GM23248 (cell line): ENCODE measurements at places on chromosomes 16 and 17. TPM values are rescaled to one million over a fixed set of nuclear protein-coding genes. Genes with fewer than 3 reads are reported as not detected.
A peak's percentile ranks its signal among the peaks of the same experiment; 100 is the strongest.

Gene DRC7
- total RNA-seq, result not detected in 2 replicates

DNA sequence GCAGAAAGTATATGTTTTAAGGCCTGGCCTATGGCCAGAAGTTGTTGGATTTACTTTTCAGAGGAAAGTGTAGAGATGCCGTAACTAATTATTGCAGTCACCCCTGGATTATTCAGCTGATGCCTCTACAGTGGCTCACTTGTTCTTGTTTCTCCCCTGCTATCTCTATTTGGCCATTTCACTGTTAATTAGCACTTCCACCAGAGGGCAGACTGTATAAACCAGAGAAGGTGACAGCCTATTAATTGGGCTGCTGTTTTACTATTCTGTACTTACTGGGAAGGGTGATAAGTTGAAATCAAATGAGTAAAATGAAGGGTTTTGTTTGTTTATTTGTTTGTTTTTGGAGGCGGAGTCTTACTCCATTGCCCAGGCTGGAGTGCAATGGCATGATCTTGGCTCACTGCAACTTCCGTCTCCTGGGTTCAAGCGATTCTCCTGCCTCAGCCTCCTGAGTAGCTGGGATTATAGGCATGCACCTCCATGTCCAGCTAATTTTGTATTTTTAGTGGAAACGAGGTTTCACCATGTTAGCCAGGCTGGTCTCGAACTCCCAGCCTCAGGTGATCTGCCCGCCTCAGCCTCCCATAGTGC is 66.0 kb downstream of the CDK12 start:
- no peak overlapping the region for H3K4me3 ChIP-seq
- H3K27ac ChIP-seq, result no peak overlapping the region
- peak; percentile 39 for DNase-seq
- peaks cover 92% of the 10 kb centered on the region for H3K36me3 ChIP-seq

DNA sequence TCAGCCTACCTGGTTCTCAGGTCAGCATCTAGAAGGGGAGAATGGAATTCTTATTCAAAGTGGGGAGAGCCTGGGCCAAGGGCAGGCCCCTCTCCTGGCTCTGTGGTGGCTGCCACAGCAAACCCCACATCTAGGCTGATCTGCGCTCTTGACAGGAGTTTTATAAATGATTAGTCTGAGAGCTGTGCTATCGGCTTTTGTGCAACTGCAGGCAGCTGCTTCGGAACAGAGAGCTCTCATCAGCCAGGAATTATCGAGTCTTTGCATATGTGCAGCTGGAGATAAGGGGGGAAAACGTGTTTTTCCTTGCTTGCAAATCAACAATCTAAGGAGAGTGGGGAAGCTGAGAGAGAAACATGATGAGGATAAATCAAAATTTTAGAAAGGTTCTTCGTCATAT is 91.7 kb downstream of the HS3ST3A1 start:
- no peaks in the 10 kb centered on the region for H3K27me3 ChIP-seq
- peaks cover 8% of the 10 kb centered on the region; the same call in 1 of the 2 replicates for H3K36me3 ChIP-seq
- H3K27ac ChIP-seq, result 0 out of 2 replicates have a peak overlapping the region, but pooled peaks have one; percentile 7
- no peak for DNase-seq
- H3K4me3 ChIP-seq, result no peak overlapping the region

DNA sequence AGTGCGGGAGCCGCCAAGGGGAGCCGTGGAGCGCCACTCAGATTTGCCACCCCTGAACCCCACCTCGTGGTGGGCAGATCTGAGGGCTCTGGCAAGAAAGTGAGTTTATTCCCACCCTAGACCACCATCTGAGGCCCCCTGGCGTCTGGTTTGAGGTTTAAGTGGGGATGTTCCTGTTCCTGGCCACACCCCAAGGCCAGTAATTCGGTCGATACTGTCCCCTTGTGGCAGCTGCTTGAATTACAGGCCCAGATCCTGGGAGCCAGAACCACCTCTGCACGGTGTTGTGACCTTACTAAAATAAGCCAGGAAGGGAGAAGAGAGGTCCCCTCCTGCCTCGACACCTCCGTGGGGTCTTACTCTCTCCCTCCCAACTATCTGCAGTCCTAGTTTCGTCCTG is 3.3 kb upstream of the LAT start:
- H3K4me1 ChIP-seq, result no peaks in the 10 kb centered on the region
- H3K27ac ChIP-seq, result no peak overlapping the region
- no peaks in the 10 kb centered on the region for H3K27me3 ChIP-seq
- no peak overlapping the region for H3K4me3 ChIP-seq

DNA sequence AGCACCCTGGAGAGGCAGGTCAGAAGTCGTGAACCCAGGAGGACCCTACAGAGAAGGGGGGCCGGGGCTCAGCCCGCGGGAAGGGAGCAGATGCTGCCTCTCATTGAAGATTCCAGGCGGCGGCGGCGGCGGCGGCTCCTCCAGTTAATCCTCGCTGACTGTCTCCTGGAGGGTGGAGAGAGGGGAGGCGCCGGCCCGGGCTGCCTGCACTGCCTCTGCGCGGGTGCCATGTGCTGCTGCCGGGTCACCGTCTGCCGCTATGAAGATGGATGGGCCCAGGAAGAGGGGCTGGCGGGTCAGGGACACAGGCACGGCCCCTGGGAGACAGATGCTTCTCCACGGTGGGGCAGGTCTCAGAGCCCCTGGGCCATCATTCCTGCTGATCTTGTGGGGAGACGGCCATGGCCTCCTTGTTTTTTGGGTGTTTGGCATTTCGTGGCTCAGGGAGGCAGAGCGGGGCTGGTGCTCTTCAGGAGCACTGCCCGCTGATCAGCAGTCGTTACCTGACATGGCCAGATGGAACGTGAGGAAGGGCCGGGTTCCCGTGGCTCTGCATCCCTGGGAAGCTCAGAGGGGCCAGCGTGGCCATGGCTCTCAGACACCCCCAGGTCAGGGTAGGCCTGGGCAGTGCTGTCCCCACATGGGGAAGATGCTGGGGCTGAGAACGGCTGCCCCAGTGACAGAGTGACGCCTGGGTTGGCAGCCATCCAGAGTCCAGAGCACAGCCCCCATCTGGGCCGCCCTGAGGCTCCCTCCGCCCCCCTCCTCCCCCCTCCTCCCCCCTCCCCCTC is 36.1 kb downstream of the GINS2 start:
- H3K4me3 ChIP-seq, result no peak overlapping the region
- H3K27me3 ChIP-seq, result no peaks in the 10 kb centered on the region
- H3K36me3 ChIP-seq, result peaks cover 2% of the 10 kb centered on the region; the same call in 1 of the 2 replicates
- peaks cover 6% of the 10 kb centered on the region; the same call in 1 of the 2 replicates for H3K4me1 ChIP-seq
- no peak overlapping the region for H3K27ac ChIP-seq

DNA sequence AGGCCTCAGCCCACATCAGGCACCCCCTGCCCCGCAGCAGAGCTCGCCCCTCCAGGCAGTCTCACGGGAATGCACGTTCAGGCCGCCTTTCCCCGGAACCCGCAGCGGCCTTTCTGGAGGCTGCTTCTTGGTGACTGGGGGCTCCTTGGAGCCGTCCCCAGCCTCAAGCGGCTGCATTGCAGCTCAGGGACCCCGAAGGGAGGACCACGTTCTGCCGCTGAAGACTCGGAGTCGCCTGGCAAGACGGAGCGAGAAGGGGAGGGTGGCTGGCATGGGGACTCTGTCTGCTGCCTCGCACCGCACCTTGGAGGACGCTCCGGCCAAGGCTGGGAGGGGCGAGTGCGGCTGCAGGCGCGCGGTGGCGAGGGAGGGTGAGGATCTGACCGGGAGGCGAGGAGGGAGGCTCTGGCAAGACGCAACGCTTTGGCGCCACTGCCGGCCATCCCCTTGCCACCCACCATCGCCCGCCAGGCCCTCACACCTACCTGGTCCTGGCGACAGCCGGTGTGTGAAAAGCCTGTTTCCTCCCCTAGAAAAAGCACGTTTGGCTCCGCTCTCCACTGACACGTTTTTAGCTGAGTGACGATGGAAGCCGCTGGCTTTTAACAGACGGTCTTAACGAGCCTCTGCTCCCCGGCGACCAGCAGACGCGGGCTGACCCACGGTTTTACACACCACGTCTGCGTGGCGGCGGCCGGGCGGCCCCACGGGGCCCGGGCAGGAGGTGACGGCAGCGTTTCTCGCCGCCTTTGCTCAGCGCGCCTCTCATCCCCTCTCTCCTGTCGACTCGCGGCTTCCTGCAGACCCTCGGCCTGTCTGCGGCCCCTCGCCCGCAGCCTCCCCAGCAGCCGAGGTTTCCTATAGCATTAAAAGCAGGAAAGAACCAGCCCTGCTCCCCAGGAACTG is 16.7 kb upstream of the GNG13 start:
- peak; percentile 28 for DNase-seq
- peaks cover 22% of the 10 kb centered on the region for H3K4me1 ChIP-seq
- no peak overlapping the region for H3K4me3 ChIP-seq

DNA sequence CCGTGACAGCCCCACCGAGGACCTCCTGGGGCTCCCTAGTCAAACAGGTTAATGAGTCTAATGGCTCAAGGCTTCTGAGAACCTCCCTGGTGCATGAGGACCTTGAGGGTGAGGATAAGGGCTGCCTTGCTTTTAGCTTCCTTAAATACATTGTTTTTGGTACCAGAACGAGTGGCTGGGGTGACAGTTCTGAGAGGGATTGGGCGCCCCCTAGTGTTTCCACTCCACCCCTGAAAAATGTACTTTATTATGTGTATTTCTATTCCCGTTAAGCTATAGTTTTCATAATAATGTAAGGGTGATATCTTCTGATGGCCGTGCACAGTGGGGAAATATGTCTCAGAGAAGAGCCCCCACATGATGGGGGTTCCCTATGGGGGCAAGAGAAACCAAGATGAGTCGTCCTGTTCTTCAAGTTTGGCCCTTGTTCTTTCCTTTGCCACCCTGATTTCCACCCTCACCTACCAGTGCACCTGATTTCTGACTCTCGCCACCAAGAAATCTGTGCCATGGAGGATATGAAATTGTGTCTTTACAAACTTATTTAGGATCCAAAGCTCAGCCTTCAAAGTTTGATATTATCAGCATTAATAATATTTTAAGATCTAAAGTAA is 14.5 kb upstream of the VWA3A start:
- H3K4me1 ChIP-seq, result peaks cover 26% of the 10 kb centered on the region
- peak; percentile 76 for DNase-seq
- H3K4me3 ChIP-seq, result no peak overlapping the region
- H3K27me3 ChIP-seq, result no peaks in the 10 kb centered on the region
- H3K36me3 ChIP-seq, result no peaks in the 10 kb centered on the region
- no peak overlapping the region for H3K27ac ChIP-seq

GRCh38 chr16:88974080-88974915 is 2.7 kb downstream of the CBFA2T3 start:
- H3K4me3 ChIP-seq, result no peak overlapping the region
- peaks cover 10% of the 10 kb centered on the region for H3K27me3 ChIP-seq
- H3K27ac ChIP-seq, result no peak overlapping the region
- no peaks in the 10 kb centered on the region for H3K36me3 ChIP-seq
- no peak for DNase-seq
